ENCODE measurements at places on chromosomes 12 and 14. TPM values are rescaled to one million over a fixed set of nuclear protein-coding genes. Genes with fewer than 3 reads are reported as not detected.

- no peak for DNase-seq
- peak overlapping the region; percentile 95 for H3K27ac ChIP-seq
- no peaks in the 10 kb centered on the region for H3K27me3 ChIP-seq
- no peak overlapping the region for H3K4me3 ChIP-seq
Measured at GRCh38 chr12:176321-177181, 37.4 kb downstream of the SLC6A12 start.

DNA sequence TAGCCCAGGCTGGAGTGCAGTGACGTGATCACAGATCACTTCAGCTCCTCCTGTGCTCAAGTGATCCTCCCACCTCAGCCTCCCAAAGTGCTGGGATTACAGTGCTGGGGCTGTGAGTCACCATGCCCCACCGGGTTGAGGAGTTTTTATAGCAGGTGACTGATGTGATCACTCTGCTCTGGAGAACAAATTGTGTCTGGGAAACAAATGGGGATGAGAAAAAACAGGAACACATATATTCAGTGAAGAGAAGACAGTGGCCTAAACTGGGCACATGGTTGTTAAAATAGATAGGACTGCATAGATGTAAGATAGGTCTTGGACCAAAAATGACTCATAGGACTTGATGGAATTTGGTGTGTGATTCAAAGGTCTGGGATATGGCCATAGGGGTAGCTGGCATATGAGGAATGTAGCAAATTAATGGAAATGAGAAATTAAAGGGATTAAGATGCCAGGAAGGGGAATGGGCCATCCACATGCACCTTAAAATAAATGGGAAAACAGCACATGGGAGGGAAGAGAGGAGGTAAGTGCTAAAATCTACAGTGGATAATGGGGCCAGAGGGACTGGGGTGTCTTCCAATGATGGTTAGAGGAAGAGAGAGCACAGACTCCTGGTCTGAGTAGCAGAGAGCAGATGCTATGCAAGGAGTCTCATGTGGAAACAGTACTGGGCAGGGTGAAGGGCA, 11.2 kb downstream of the BCAT1 start:
- peaks cover 27% of the 10 kb centered on the region for H3K4me1 ChIP-seq
- peaks cover 4% of the 10 kb centered on the region for H3K36me3 ChIP-seq
- H3K27ac ChIP-seq, result no peak overlapping the region
- H3K4me3 ChIP-seq, result no peak overlapping the region
- no peaks in the 10 kb centered on the region for H3K27me3 ChIP-seq

DNA sequence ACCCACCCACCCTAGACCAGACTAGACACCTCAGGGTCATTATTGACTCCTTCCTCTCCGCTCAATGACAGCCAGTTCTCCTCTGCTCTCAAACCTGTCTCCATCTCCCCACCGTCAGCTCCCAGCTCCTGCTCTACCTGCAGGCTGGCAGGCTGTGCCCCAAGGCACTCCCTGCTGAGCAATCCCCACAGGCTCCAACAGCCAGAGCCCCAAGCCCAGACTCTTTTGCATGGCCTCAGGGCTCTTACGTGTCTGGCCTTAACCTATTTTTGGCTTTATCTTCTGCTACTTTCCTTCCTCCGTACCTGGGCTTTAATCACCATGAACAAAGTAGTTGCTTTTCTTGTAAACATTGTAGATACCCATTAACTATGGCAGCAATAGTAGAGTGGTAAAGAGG, 162.9 kb upstream of the PRMT8 start:
- no peak overlapping the region for H3K4me3 ChIP-seq
- H3K4me1 ChIP-seq, result no peaks in the 10 kb centered on the region
- H3K27ac ChIP-seq, result no peak overlapping the region
- no peak for DNase-seq

GRCh38 chr12:85392508-85392907, 112.5 kb downstream of the ALX1 start:
- H3K27ac ChIP-seq, result no peak overlapping the region
- no peak overlapping the region for H3K4me3 ChIP-seq
- H3K27me3 ChIP-seq, result peaks cover 9% of the 10 kb centered on the region
- DNase-seq, result no peak
- H3K36me3 ChIP-seq, result no peaks in the 10 kb centered on the region
- peaks cover 6% of the 10 kb centered on the region for H3K4me1 ChIP-seq

GRCh38 chr12:18723752-18724151, 14.1 kb downstream of the PLCZ1 start:
- no peak overlapping the region for H3K4me3 ChIP-seq
- no peaks in the 10 kb centered on the region for H3K27me3 ChIP-seq
- H3K4me1 ChIP-seq, result no peaks in the 10 kb centered on the region
- no peaks in the 10 kb centered on the region for H3K36me3 ChIP-seq
- DNase-seq, result no peak

- no peaks in the 10 kb centered on the region for H3K4me1 ChIP-seq
- no peak overlapping the region for H3K27ac ChIP-seq
- no peak overlapping the region for H3K4me3 ChIP-seq
- no peaks in the 10 kb centered on the region for H3K27me3 ChIP-seq
- DNase-seq, result no peak
Measured at GRCh38 chr14:74195623-74196022, 43.6 kb upstream of the VSX2 start.

GRCh38 chr12:117231750-117232149, 41.5 kb upstream of the FBXO21 start:
- H3K36me3 ChIP-seq, result no peaks in the 10 kb centered on the region
- peaks cover 37% of the 10 kb centered on the region for H3K27me3 ChIP-seq
- H3K27ac ChIP-seq, result no peak overlapping the region
- peak; percentile 93 for DNase-seq
- H3K4me3 ChIP-seq, result no peak overlapping the region

Gene CCDC88C
- total RNA-seq, result 3.6 TPM

DNA sequence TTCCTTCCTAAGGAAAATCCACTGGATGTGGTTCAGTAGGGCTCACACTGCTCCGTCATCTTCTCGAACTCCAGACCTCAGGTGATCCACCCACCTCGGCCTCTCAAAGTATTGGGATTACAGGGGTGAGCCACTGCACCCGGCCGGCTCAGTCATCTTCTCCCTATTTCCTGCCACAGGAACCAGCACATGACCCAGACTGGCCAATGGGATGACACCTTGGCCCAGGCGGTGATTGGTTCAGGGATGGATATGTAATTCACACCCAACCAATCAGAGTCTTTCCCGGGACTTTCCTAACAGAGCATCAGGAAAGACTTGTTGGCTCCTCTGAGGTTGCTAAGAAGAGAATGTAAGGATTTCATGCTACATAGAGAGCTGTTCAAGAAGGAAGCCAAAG, 19.2 kb upstream of the C12orf76 start:
- no peaks in the 10 kb centered on the region for H3K36me3 ChIP-seq
- no peaks in the 10 kb centered on the region for H3K4me1 ChIP-seq
- no peaks in the 10 kb centered on the region for H3K27me3 ChIP-seq
- H3K4me3 ChIP-seq, result no peak overlapping the region
- no peak overlapping the region for H3K27ac ChIP-seq

DNA sequence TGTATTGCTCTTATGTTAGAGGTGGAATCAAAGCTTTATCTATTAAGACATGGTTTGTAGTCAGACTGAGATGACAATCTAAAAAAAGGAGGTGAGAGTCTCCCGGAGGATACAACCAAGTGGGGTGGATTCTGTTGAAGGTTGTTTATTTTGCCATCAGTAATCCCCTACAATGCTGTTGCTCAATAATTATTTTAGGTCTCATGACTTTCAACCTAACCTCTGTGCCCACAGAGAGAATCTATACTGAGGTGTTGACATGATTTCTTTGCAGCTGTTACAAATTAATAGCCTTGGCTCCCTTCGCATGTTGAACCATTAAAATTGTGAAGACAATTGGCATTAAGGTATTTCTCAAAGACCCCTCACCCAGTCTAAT, 28.7 kb upstream of the FOS start:
- H3K36me3 ChIP-seq, result no peaks in the 10 kb centered on the region
- DNase-seq, result no peak
- peaks cover 3% of the 10 kb centered on the region for H3K27me3 ChIP-seq
- H3K27ac ChIP-seq, result no peak overlapping the region
- H3K4me1 ChIP-seq, result peaks cover 11% of the 10 kb centered on the region

Gene ADAMTS20
- total RNA-seq, result not detected

Gene LRP1-AS
- total RNA-seq, result not detected

Gene RFX4
- not detected for total RNA-seq

DNA sequence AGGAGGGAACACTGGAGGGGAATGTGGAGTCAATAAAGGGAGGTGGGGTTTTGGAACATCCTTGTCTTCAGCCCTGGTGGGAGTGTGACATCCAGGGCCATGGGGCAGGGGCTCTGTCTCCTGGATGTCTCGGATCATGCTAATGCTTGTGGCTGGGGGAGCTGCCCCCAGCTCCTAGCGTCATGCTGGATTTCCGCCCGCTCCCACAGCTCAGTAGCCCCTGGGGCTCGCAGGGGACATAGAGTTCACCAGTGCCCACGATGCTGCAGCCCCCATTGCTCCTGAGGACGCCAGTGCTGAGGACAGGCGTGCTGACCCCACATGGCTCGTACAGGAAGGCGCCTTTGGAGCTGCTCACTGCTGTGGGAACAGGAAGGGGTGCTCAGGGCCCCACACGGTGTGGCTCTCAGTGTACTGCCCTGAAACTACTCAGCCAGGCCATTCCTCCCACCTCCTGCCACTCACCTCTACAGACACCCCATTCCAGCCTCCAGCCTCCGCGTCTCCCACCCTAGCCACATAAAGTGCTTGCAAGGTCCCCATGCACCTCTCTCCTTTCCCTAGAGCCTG, 9.5 kb upstream of the KRT84 start:
- H3K27me3 ChIP-seq, result peaks cover 35% of the 10 kb centered on the region
- DNase-seq, result no peak
- H3K4me3 ChIP-seq, result no peak overlapping the region
- no peaks in the 10 kb centered on the region for H3K36me3 ChIP-seq
- peaks cover 13% of the 10 kb centered on the region for H3K4me1 ChIP-seq
- no peak overlapping the region for H3K27ac ChIP-seq

Measured in chondrocyte (in vitro differentiated cells).